ENCODE measurements at places on chromosomes 7 and 10. TPM values are rescaled to one million over a fixed set of nuclear protein-coding genes. Genes with fewer than 3 reads are reported as not detected.

DNA sequence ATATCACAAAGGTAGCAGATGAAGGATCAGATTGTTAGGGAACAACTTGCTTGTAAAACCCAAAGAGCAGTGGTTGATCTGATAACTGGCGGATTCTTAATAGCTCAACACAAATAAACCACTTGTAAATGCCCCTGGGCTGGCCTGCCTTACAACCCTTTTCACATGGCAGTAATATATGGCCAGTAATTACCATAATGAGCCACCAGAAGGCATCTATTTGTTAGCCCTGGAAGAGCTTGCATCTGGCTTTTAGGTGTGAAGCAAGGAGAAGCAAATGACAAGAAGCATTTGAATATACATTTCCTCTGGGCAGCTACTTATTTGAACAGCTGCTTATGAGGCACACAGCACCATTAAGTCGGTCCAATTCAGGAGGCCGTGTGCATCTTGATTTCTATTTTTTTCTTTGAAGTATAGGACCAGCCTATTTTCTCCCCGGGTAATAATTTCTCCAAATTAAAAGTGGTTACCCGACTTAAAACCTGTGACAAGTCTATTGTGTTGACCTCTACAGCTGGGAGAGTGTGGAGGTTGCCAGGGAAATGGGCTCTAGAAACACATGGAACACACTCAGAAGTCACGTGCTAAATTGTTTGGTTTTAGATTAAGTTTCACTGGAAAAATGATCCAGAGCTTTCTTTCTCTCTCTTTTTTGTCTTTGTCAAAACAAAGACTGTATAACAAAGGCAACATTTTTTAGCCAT is 113.4 kb downstream of the SEM1 start:
- no peak for DNase-seq

DNA sequence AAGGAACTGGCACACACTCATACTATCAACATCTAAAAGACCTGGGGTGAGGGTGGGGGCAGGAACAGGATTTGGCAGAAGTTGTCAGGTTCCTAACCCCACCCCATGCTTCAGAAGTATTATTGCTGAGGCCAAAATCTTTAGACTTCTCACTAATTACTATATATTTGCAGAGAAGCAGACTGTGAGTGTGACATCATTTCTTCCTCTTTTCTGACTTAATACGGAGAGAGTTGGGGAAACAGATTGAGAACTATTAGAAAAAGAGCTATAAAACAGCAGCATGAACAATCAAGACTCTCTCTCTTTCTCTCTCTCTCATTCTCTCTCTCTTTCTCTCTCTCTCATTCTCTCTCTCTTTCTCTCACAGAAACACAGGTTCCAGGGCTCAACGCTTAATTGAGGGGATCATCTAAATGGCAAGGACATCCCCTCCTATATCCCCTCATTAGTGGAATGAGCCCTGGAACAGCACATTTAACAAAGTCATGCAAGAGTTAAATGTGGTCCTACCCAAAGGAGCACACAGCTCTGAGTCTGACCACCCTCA is 94.8 kb downstream of the KCNMA1 start:
- DNase-seq, result no peak

The TMEM176B gene
- not detected for total RNA-seq

- DNase-seq, result no peak
These were observed 476 bp upstream of the RET start for GRCh38 chr10:43076311-43076875.

GRCh38 chr7:115096262-115096661 is 174.4 kb downstream of the MDFIC start:
- no peak for DNase-seq

DNA sequence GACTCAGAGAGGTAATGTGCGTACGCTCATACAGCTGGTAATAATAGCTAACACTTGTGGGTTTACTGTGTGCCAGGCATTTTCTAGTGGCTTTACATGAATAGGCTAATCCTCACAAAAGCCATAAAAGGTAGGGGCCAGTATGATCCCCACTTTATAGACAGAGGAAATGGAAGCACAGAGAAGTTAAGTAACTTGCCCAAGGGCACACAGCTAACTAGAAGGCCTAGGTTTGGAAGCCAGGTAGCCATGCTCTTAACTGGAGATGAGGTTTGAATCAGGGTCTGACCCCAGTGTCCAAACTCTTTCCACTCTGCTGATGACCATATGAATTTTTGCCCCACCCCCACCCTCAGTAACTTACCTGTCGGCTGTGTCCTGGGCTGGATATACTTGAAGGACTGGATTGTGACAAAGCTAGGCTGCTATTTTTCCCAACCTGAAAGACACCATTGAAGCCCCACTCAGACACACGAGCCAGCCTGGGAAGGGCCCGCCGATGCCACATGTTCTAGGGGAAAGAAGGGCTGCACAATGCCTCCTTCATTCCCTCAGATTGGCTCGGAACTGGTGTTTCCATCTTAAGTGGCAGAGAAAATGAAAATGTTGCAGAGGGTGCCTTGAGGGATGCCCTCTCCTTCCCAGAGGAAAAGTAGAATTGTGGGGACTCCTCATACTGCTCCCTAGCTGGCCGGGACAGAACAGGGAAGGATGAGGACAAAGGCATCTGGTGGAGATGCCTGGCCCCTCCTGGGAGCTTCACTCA is 29.1 kb upstream of the EFCAB10 start:
- DNase-seq, result no peak

The ASIC3 gene
- total RNA-seq, result 0.07 TPM

DNA sequence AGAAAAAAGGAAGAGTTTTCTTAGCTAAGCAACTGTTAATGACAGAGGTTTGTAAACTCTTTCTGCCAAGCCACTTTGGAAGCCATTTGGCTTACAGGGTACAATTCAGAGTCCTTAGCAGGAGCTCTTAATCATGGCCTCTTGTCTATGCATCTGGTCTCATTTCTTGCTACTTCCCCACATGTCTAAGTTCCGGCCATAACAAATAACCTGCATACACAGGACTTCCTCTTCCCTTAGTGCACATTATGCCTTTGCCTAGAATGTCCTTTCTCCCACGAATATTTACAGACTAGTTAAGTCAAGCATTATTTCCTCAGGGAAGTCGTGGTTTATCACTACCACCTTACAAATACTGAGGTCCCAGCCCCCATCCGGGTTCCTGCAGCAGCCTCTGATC is 8.6 kb upstream of the UPF2 start:
- no peak for DNase-seq

The NRBF2 gene
- 18.5 TPM for total RNA-seq

The SEPTIN14 gene
- total RNA-seq, result not detected

DNA sequence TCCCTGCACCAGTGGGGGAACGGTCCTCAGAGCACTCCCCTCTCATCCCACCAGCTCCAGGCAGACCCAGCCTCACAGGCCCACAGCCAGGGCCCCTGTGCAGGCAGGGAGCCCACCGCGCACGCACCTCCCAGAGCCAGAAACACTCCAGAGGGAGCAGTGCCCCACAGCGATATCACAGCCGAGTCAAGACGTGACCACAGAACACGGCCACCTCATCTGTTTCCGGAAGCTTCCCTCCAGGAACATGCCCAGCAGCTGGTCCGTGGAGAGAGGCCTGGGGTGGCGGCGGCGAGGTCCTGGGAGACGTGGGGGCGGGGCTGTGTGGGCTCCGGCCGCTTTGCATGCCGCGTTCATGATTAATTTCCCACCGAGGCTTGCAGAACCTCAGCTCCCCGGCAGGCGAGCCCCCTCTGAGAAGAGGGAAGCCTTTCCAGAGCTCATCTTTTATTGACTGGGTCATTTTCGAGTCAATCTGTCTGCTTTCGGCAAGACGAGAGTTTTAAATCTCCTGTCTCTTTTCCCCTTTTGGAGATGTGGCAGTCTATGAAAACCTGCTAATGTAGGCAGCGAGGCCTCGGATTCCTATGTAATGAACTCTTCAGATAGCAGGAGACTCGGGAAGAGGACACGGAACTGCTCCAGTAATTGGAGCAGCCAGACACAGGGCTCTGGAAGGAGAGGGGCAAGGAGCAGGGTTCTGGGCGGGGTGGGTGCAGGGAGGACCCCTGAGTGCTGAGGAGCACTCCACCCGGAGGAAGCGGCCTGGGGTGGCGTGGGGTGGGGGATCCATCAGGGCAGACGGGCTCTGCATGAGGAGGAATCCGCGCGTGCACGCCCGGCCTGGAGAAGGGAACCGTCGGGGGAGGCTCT is 242.8 kb downstream of the ELFN1 start:
- DNase-seq, result no peak

- DNase-seq, result no peak
These were observed 249.6 kb downstream of the ELFN1 start for GRCh38 chr7:1919539-1920265.

DNA sequence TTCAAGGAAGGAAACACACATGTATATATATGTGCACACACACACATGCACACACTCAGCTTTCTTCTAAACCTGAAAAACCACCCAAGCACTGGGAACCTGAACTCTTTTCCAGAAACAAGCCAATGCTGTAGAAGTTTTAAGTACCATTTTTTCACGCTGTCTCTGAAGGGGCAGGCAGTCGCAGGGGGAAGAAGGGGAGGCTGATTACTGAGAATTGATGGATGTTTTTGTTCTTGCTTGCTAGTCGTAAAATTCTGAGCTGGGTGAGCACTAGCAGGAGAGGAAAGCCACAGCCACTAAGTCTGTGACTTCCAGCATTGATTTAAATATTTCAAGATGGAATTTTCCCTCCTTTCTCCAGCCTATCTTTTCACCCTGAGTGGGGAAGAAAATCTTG is 391.8 kb downstream of the CALN1 start:
- no peak for DNase-seq

The TAS2R41 gene
- total RNA-seq, result not detected

GRCh38 chr7:128692623-128693270 is 20.7 kb downstream of the GARIN1A start:
- DNase-seq, result no peak

The TEX47 gene
- not detected for total RNA-seq

DNA sequence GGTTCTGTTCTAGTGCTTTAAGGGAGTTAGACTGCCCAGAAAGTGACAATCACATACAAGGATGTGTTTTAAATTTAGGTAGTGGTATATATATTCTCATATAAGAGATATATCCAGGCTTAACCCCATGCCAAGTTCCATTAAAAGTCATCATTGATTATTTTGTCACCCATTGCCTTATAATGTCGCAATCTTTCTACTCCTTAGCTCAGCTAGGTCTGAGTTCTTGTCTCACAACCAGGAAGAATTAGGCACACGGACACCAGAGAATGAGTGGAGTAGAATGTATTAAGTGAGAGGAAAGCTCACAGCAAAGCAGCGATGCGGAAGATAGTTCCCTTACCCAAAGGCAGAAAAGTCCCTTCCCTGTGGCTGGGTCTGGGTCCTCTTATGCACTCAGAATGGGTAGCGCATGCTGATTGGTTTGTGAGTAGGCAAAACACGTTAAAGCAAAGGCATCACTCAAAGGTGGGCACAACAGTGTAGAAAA is 197.2 kb upstream of the AHR start:
- DNase-seq, result no peak

The TMEM176A gene
- total RNA-seq, result not detected

- no peak for DNase-seq
These were observed 303.7 kb downstream of the BMPER start for GRCh38 chr7:34208878-34209621.

DNA sequence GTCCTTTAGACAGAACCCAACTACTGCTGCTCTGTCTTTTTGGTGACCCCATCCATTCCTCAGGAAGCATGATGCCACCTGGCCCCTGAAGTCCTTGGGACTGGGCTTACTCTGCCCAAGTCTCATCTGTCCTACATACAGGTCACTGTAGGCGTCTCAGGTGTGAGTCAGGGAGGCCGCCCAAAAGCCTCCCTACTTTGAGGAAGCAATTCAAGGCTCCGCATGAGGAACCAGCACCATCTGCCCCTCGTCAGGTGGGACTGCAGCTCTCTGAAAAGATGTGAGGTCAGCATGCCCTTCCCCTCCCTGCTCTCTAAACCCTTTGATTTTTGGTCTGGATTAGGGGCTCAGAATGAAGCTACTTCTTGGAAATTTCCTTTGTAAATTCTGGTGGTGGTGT is 354.8 kb downstream of the CXCL12 start:
- DNase-seq, result no peak
